Suppressor macrophage treated with lipopolysaccharide for 1 hour (primary cell): ENCODE measurements at places on chromosomes 5 and 9.

DNA sequence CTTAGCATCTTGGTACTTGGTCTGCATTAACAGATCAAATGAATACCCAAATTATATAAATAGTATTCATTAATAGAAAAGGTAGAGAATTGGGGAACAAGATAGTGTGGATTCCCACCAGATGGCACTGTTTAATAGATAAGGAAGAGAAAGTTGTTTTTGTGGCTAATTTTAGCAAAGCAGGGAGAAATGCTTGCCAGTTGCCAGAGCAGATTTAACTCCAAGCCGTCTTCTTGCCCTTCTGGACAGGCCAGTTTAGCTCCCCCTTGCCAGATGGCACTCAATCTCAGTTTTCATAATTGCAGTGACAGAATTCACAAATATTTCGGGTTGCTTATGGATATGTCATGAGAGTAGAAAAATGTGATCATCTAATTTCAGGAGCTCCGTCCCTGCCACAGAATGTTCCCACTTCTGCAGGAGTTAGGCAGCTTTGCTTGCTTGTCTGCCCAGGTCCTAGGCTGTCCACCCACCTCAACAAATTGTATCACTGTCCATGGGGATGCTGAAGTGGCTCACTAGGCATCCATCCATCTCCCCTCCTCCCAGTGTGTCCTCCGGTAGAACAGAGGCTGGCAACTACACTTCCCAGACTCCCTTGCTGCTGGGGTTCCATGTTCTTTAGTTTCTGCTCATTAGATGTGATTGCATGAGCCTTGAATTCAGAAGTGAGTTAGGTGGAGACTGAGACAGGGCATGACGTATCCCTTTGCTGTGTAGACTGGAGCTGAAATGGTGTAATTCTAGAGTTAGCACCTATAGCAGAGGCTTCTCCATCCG is 11.8 kb upstream of the HEXB start:
- DNase-seq = peak; percentile 59

- peak; percentile 59 for DNase-seq
These were observed 6.5 kb downstream of the FAM240B start for GRCh38 chr9:38713426-38713825.

DNA sequence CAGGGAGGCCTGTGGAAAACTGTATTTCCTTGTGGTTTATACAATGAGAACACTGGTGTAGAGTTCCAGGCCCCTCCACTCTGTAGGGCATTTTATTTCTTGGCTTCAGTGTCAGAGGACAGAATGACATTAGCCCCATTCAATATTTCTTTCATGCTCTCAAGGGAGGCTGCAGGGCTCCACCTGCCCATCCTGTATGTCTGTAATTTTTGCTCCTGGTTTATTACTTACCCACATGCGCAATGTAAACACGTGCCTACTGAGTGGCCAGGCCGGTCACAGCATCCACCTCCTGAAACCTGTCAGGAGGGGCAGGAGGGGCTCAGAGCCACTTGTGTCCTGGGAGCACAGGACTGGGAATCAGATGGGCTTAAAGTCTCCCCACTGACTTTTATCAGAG is 82.4 kb downstream of the GADD45G start:
- DNase-seq = no peak

- DNase-seq = peak; percentile 50
These were observed 60.2 kb downstream of the OSTF1 start for GRCh38 chr9:75148561-75148960.

DNA sequence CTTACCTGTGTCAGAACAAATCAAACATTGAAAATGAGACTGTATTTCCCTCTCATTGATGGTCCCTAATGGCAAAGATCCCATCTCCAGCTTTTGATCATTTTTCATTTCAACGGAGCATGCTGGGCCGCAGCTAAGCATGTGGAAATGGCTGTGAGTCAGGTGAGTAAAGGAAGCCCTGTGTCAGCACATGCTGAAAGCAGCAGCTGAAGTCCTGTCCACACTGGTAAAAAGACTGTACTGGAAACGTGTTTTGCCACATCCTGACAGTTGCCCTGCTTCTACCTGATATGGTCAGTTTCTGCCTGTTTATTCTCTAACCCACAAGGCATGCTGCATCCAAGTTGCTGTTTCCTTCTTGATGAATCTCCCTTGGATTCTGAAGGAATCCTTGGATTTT is 330.1 kb downstream of the EFNA5 start:
- no peak for DNase-seq

GRCh38 chr5:9186069-9186468 is 359.8 kb downstream of the SEMA5A start:
- DNase-seq = no peak

GRCh38 chr9:32384002-32384363 is 460 bp upstream of the ACO1 start:
- DNase-seq = no peak

DNA sequence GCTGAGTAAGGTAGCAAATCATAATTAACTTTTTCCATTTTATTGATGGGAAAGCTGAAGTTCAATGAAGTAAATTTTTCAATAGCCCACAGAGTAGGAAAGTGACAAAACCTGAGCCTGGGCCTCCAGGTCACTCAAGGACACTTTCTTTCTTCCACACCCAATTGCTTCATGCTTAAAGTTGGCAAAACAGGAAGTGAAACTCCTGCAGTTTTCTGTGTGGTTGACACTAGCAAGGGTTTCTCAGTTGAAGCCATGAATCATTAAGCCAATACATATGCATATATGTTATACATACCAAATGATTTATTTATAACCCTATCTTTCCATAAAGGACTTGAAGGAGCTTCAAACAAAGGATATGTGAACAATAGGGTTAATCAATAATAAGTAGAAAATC is 13.9 kb downstream of the TLR4 start:
- peak; percentile 86 for DNase-seq

- no peak for DNase-seq
These were observed 7.3 kb upstream of the NEUROG1 start for GRCh38 chr5:135543001-135543484.

GRCh38 chr5:149054416-149054815 is 8.4 kb downstream of the SH3TC2 start:
- DNase-seq = no peak

- DNase-seq = no peak
These were observed 70.0 kb upstream of the CDH10 start for GRCh38 chr5:24714746-24715145.

- no peak for DNase-seq
These were observed 137.9 kb upstream of the BASP1 start for GRCh38 chr5:17079562-17079961.

DNA sequence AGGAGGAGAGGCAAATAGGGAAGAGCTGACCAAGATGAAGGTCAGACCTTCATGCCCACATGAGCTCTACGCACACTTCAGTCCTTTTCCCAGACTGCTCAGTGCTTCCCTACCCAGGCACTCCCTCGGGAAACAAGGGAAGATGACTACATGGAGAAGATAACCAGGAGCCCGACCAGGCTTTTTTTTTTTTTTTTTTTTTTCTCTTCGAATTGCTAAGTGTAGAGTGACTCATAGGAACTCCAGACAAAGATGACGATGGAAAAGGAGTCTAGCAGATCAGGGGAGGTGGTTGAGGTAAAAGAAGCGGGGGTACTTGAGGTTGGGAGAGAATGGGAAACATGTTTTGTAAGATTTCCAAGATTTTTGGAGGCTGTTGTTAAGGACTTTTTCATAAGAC is 526.1 kb downstream of the BNC2 start:
- no peak for DNase-seq

DNA sequence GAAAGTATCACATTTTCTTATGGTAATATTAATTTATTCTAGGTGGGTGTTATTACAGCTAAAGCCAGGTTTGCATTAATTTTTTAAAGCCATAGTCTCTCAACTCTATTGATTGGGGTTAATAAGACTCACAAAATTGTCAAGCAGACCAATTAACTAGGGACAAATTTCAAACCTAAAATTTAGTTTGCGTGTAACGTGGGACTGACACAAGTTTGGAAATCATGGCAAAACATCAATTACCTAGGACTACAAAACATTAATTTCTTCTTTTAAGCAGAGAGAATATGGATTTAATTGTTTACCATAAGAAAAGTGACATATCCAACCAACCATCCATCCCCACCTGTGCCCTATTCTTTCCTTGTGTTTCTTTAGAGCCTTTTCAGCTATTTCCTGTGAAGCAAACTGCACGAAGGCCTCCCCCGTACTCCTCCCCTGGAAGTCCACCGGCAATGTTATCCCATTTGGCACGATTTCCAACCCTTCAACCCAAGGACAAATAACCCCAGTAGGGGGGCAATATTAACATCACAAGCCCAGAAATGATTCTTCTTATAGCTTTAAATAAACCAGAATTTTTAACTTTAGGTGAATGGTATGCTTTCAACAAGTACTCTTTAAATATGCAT is 4.4 kb downstream of the HNRNPH1 start:
- DNase-seq = no peak

DNA sequence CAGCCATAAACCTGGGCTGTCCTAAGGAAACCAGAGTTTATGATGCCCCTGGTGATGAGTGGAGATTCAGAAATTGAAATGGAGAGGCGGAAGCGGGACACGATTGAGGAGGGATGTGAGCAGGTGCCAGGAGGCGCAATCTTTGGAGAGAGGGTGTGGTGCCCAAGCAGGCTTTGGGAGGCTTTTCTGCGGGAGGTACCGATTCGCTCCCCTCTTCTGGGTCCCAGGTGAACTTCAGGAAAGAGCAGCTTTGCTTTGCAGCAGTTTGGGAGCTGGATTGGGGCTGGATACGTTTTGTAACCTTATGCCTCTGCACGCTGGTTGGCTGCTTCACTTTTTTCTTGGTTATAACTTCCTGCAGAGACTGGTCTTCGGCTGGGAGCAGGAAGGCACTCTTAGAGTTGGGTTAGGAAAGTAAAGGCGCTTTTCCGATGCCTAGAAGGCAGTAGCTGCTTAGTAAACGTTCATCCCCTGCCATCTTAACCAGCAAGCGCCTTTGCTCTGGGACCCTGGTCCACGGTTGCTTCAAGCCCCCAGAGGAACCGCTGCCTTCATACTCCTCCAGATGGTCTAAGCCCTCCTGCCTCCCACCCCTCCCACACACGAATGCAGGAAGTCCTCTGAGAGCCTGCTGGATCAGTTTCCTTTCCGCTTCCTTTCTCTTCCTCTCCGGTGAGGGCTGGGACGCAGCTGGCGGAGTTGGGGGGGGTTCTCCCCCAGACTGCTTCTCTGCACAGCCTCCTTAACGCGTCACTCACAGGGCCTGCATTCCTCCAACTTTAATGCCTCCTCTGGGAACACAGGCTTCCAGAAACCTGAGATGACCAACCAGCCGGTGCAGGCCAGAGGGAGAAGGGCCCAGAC is 15.2 kb upstream of the NEK6 start:
- DNase-seq = peak; percentile 73

- DNase-seq = no peak
These were observed 46.4 kb upstream of the KDM4C start for GRCh38 chr9:6711403-6711802.

DNA sequence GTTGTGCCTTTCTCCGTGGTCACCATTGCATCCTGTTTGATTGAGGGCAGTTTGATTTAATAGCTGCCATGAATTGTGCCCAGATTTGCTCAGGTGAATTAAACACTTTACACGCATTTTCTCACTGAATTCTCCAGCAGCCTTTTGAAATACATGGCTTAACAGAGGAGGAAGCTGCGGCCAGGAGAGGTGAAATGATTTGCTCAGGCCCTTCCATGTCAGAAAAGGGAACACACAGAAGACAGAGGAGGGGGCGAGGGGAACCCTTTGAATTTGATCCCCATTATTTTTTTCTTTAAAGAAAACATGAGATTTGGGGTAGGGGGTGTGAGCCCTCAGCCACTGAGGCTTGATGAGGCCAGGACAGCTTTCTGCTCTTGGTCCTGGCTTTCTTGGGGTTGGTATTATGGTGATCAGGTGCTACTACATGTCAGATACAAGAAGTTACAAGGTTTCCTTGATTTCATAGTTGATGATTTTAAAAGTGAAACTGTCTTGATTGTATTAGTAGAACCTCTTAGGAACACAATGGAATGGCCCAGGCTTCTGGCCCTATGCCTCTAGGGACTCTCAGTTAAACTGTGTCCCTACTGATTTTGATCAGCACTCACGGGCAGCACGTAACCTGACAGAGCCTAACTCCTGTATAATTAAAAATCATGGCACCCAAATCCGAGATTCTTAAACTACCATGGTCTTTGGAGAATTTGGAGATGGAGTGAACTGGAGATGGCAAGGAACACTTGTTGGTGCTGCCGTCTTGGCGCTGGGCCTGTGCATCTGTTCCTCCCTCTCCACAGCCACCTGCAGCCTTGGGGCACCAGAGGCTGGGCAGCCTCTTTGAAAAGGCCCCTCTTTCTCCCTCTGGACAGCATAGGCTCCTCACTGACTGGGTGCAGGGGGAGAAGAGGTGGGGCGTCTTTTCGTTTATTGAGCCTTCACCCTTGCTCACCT is 107.9 kb downstream of the TRIO start:
- DNase-seq = peak; percentile 23

- peak; percentile 45 for DNase-seq
These were observed 55.2 kb upstream of the JAK2 start for GRCh38 chr9:4929917-4930316.

DNA sequence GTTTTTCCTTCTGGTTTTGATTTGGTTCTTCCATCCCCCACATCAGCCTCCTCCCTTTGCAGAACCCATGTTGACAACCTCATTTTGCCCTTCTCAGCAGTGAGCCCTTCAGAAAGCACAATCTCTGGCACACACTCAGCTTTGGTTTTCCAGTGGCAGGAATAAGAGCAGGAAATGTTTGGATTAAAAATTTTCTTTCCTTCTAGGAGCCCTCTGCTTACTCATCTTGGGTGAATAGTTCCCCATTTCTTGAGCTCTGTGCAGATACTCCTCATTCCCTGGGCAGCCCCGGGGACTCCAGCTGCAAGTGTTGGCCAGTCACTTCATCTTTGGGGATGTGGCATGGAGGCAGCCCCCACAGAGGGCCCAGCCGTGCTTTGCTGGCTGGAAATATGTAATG is 170.5 kb downstream of the NR3C1 start:
- peak; percentile 85 for DNase-seq

GRCh38 chr5:171308453-171309275 is at the start of gene TLX3:
TLX3 (plus strand) TSS chr5:171309248; CDS start chr5:171309366, 118 bp downstream.
- DNase-seq = peak; percentile 46
